M059J (cell line): ENCODE measurements at places on chromosomes 6 and 20.

DNA sequence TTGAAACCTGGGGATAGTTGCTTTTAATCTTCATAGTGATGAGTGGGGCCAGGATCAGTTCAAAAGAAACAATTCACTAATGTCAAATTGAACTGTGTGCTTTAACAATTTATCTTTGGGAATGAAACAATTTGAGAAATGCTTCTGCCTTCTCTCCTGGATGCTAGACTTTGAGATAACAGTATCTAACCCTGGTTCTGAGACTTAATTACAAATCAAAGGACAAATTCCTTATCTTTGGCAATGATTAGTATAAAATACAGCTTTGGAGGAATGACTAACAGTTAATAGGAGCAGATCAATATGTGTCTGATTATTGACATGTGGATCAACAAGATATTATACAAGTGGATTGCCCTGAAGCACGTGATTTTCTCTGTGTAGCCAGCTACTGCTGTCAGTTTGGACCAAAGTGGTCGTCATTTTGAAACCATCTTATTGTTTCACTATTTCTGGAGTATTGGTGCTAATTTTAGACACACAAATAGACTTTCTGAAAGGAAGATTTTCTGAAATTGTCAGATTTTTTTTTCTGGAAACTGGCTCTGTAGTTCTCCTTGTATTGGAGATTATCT is 6.2 kb upstream of the FLRT3 start:
- no peak for DNase-seq

DNA sequence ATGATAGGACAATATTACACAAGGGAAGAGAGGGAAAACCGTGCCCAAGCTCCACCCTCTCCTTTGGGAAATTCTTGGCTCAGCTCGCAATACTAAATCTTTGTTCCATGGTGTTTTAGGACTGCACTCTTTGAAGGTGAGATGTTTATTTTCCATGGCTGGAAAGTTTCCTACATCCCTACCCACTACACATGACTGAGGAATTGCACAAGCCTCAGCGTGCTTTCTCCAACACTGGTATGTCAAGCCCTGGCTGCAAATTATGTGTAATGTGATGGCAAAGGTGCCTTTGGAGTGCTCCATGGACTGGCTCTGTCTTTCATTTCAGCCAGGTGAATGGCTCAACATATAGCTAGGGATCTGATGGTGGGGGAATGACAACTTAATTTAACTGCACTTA is 134.3 kb downstream of the ISM1 start:
- no peak for DNase-seq

GRCh38 chr20:10513931-10514575 is 78.9 kb downstream of the SLX4IP start:
- peak; percentile 76 for DNase-seq

DNA sequence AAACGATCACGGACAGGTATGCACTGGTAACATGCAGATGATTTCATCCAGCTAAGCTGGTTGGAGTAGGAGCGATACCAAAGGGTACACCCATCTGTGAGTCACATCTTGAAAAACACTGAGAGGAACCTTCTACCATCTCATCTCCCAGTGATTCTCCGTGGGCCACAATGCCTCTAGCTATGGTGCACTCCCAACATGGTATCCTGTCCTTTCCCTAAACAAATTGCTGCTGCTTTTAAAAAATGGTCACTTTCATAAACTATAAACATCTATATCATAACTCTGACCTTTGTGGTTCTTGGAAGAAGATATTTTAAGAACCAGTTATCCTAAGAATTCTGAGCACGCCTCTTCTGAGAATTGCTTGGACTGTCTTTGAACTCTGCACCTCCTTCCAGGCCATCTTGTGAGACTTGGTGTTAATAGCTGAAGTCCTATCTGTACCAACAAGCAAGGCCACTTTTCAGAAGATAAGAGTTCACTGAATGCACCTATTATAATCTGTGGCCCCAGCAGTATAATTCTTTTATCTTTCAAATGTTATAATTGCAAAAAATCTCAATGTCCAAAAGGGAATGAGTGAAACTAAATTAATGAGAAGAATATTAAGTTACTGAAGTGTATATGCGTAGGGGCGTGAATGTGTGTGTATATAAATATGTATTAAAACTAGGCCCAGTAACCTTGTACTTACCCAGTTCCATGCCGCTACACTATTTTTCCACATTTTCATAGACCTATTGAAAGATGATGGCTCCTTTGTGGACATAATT is 70.5 kb upstream of the TPD52L1 start:
- DNase-seq = no peak

DNA sequence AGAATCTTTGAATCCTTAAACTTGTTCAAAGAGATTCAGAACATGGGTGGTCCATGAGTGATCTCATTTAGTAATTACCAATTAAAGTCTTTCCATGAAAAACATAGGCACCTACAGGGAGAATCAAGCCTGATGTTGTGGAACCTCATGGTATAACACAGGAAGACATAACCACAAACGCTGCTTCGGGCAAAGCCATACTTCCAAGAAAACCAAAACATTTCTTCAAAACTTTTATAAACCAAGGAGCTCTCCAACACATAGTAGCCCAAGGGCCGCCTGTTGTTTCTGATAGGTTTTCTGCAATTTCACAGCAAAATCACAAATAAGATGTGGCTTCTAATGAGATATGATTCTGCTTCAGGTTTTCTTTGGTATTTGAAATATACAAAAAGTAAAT is 2.5 kb downstream of the CHD6 start:
- no peak for DNase-seq

DNA sequence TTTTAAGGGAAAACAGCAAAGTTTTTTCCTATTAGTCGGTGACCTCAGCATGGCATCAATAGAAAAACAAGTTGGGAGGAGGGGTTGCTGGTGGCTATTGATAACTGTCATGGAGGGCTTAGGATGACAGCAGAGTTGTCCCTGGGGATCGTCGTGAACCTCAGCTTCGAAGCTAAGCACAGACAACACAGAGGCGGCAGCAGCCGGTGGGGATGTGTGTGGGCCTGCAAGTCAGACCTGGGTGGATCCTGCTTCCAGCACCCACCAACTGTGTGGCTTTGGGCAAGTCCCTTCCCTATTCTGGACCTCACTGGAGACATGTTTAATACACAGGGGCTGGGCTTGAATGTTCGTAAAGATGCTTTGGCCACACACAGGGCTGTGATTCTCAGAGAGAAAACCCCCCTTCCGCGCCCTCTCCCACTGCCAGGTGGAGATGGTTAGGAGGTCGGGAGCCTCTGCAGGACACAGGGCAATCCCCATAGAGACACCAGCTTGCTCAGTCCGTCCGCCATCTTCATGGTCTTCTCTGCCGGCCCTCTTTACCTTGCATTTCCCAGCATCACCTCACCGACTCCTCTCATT is 83.1 kb upstream of the TOX2 start:
- no peak for DNase-seq

DNA sequence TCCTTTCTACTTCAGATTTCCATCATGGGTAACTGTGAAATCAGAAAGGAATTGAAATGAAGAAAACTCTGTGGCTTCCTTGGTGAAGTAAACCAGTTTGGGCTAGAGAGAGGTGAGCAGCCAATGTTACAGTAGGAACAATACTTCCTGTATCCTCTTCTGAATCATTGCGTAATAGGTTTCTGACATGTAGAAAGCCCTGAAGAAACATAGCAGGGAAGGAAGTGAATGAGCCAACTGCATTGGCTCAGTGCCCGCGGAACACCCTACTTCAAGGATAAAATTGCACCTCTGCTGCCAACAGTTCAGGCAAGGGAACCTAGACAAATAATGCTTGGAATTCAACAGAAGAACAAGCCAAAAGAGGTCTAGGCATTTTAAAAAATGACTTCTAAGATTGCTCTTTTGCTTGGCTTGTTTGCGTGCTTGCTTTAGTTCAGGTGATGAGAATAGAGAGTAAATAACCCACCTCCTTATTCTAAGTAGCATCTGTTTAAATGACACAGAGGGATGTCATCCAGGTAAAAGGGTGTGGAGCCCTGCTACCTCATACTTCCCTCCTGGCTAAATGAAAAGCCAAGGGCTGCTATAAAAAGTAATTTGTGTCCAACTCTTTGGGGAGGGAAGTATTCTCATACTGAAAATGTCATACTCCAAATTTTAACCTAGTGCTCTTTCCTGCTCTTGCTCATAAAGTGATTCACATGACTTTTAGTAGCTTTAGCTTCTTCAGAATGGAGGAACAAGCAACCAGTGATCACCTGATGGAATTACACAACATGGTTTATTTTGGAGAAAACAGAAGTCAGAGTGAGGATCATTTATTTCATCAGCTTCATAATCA is 30.0 kb upstream of the AKIRIN2 start:
- DNase-seq = peak; percentile 92

DNA sequence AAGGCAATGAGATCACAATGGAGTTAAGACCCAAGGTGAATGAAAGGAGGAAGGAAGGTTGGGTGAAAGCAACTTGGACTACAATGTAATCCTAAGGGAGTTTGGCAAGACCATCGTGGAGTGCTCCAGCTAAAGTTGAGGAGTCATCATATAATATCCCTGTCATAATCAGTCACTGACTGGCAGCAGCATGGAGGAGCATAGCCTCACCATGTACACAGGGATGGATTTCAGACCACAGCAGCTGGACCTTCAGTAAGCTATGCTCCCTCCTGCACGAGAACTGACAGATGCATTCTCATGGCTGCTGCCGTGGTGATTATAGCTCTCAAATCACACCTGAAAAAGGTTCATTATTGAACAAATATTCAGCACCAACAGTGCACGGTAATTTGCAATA is 43.0 kb downstream of the GOPC start:
- no peak for DNase-seq

- DNase-seq = peak; percentile 46
Observed at GRCh38 chr6:42403421-42403820, 48.3 kb downstream of the TRERF1 start.

DNA sequence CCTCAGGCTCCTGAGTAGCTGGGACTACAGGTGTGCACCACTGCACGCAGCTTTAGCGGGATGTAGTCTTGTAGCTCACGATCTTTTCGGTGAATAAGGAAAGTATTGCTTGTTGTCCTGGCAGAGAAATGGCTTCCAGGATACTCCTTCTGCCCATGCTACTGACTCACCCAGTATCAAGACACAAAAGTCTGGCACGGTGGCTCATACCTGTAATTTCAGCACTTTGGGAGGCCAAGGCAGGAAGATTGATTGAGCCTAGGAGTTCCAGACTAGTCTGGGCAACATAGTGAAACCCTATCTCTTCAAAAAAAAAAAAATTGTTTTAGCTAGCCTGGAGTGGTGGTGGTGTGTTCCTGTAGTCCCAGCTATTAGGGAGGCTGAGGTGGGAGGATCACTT is 40.9 kb upstream of the B4GALT5 start:
- DNase-seq = no peak

DNA sequence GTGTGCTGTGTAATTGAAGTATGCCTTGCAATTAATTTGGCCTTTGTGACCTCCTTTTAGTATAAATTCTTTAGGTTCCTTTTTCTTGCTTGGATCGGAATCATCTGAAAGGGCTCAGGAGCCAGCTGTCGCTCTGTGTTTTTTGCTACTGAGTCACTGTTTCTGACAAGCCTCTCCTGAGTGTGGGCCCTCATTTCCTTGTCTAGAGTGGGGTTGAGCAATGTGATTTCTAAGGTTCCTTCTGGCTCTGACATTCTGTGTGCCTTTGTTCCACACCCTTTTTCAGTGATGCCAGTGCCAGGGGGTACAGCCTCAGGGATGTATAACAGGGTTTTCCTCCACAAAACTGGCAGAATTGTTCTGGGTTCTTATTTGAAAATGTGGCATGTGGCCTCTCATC is 26.5 kb downstream of the DAAM2 start:
- DNase-seq = no peak

GRCh38 chr20:64214952-64215351 is 40.6 kb upstream of the PCMTD2 start:
- DNase-seq = no peak

GRCh38 chr20:58996226-58996611 is 10.8 kb downstream of the CTSZ start:
- DNase-seq = no peak

- no peak for DNase-seq
Observed at GRCh38 chr6:7449018-7449417, 59.4 kb downstream of the RIOK1 start.

- no peak for DNase-seq
Observed at GRCh38 chr6:155974811-155975323, 519.2 kb upstream of the NOX3 start.

- DNase-seq = peak; percentile 62
Observed at GRCh38 chr6:112007805-112008204, 46.1 kb upstream of the CCN6 start.

GRCh38 chr6:111980971-111981840 is 72.7 kb upstream of the CCN6 start:
- DNase-seq = no peak
